NCI-H187 (cell line): ENCODE measurements at places on chromosomes 7 and 10.

- DNase-seq, result no peak
Measured at GRCh38 chr10:6699336-6699735, 119.3 kb upstream of the PRKCQ start.

DNA sequence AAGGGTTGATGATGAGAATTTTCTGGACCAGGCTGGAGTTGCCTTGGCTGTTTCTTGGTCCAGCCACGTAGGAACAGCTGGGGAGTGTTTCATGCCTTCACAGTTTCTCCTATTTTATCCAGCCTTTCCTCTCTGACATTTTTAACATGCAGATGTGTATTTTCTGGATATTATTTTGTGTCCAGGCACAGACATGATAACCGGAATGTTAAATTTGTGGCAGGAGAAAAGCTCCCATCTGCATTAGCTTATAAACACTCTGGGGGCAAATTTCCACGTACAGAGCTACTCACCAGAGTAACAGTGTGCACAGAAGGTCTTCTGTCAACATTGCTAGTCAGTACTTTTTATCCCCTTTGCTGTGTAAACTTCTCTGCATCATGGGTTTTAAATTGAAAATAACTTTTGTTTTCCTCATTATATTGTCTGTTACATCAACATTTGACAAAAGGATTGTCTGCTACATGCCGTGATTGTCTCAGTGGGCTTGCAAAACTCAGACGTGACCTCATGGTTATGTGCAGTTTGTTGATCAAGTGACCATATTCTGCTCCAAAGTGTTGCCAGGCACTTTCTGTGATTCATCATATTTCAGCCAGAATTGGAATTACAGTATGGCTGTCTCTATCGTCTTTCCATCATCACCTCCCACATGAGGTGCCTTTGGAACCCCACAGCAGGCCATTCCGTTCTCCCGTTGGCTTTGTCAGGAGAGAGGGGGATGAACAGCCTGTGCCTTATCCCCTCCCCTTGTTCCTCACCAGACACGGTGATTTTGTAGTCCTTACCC lies 41.4 kb downstream of the INSYN2A start:
- no peak for DNase-seq

GRCh38 chr7:28981161-28981465 lies 23.0 kb upstream of the TRIL start:
- DNase-seq, result no peak

- no peak for DNase-seq
Measured at GRCh38 chr7:110400411-110400810, 690.5 kb upstream of the LRRN3 start.

DNA sequence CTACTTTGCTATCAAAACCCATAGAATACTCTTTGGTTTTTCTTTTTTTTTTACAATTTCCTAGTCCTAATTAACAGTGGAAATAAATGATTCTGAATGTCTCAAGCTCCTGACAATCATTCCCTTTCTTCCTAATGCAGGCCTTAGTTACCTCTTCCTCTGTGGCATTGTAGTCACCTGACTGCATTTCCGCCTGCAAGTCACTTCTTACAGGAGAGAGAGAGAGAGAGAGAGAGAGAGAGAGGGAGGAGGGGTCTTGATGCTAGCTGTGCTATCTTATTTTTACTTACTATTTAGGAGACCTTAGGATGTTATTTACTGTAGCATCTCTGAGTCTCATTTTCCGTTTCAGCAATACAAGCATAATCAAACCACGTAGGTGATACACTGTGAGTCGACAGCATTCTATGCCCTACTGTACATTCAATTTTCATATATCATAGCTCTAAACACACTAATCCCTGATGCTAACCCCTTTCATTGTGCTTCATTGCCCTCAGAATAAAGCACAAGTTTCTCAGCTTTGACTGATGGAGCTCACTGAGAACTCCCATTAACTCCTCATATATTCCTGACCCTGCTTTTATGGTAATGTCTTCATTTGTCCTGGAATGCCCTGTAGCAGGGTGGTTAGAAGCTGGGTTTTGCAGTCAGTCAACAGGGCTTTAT lies 1237.3 kb downstream of the XPNPEP1 start:
- no peak for DNase-seq
